ENCODE measurements at places on chromosomes 5 and 9. TPM values are rescaled to one million over a fixed set of nuclear protein-coding genes. Genes with fewer than 3 reads are reported as not detected.

GRCh38 chr9:35691334-35691650 is 1.6 kb upstream of the TPM2 start:
- no peak for DNase-seq

DNA sequence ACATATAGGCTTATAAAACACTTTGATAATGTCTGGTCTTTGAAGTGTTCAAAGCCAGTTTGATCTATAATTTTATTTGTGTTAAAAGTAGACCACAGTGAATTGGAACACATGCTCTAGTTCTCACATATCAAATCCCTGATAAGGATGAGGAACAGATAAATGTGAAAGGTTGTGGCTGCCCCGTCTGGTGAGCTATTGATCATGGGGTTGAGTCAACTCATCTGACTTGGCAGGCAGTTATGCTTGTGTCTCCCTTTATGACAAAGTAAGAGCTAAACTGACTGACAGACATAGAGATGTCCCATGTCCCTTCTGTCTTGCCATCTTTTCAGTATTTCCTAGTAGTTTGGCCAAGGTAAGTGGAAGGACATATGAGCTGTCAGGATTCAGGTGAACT is 2.9 kb upstream of the ERMP1 start:
- no peak for DNase-seq

DNA sequence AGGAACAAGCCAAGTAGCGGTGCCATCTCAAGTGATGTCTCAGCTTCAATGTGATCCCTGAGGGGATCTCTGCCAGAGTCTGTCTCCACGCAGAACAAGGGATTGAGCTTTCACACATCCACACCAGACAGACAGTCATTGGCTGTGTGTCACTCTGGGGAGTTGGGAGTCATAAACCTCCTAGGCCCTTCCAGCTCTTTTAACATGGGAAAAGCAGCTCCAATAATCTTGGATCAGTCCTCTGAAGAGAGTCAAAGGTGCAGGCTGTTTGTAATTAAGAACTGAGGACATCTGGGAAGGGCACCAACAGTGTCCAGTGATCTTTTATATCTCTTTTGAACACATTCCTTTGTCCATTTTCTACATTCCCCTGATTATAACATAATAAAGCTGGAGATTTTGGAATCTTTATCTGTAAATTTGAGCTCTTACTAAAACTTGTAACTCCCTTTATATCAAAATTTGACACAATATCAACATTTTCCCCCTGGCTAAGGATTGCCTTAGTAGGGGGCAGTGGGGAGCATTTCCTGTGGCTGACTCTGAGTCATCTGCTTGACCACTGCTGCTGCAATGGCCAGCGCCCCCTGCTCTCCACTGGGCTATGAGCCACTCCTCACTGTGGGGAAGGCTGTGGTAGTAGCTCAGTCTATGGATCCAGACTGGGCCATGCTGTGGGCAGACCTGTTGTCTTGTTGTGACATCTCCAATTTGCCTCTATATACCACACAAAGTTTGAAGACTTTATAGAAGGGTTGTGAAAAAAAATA is 284.4 kb downstream of the OSTF1 start:
- no peak for DNase-seq

GRCh38 chr5:149799119-149799623 is 69.1 kb downstream of the PPARGC1B start:
- DNase-seq, result peak; percentile 50

GRCh38 chr9:111985315-111985714 is 88.7 kb downstream of the UGCG start:
- no peak for DNase-seq

DNA sequence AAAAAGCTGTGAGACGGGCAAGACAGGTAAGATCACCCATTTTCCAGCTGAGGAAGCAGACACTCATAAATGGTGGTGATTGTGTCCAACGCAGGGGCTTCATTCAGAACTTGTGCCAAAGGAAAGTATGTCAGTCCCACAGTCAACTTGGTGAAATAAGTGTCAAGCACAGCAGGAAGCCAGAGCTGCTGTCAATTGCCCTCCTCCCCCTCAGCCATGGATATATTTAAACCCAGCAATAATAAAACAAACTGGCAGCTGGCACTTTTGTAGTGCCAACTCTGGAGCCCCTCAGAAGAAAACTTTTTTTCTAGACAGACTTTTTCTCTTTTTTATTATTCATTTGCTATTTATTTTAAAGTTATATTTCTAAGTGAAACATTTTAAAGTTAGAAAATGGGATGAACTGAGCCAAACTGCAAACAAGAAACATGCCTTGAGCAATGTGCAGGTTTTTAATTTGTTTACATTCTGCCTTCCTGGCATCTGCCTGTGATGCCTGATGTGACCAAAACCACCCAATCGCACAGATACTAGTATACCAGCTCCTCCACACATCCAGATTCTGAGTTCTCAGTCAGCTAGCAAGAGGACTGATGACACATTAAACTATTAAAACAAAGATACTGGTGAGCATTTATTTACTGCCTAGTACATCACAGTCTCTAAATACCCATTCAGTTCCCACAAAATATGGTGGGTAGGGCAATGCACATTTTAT is 17.0 kb downstream of the DMAC1 start:
- DNase-seq, result no peak

DNA sequence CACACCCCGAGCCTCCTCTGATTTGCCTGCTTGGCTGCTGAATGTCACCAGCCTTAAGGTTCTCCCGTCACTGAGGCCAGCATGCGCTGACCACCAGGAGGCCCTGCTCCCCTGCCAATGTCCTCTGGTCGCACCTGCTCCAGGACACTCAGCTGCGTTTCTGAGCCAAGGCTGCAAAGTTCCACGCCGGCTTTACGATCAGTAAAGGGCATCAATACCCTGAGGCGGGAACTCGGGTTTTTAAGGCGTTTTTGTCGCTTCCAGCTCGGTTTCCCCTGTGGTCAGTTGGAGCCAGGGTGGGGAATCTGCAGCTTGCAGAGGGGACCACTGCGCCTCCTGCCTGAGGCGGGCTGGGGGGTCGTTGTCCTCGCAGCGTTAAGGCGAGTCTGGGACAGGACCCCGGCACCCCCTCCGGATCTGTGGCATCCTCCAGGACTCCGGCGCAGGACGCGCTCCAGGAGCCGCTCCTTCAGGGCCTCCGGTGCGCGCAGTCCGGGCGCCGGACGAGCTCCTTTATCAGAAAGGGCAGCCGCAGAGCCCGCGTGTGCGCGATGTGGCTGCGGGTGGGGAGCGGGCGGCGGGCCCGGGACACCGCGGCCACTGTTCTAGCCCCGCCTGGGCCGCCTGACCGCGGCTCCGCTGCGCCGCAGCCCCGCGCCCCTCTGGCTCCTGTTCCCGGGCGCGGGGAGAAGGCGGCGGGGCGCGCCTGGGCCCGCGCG is 24.1 kb upstream of the FLT4 start:
- no peak for DNase-seq

- no peak for DNase-seq
These were observed 424.1 kb upstream of the ACTBL2 start for GRCh38 chr5:57906671-57907070.

DNA sequence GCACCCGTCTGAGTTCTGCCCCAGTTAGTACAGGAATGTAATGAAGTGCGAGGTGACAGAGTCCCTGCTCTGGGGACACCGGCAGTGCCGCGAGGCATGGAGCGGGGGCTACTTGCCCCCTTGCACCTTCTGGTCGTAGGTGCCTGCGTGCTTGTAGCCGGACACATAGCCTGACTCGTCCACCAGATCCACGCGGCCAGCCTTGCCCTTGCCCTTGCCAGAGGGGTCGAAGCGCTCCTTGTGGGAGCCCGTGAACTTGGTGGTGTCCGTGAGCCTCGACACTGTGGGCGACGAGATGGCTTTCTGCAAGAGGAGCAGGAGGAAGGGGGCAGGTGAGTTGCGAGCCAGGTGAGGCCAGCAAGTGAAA is 28.2 kb downstream of the TPPP start:
- DNase-seq, result no peak

- no peak for DNase-seq
These were observed 304.5 kb downstream of the CWC27 start for GRCh38 chr5:65073250-65073661.

The TUSC1 gene
- 13.7 TPM for total RNA-seq

The ECM2 gene
- not detected for total RNA-seq

The SPATA31E1 gene
- not detected for total RNA-seq
